ENCODE measurements at places on chromosomes 16 and 17.

GRCh38 chr16:24069036-24069590 is 187.0 kb upstream of the CACNG3 start:
- DNase-seq: no peak

GRCh38 chr16:83898463-83899271 is at the start of gene MLYCD:
TSS of gene MLYCD (plus strand) at chr16:83899115. CDS start at chr16:83899145, 30 bp downstream.
- DNase-seq: peak; percentile 73

GRCh38 chr16:88754912-88755744 is 29.9 kb downstream of the PIEZO1 start:
- DNase-seq: peak; percentile 34

- DNase-seq: peak; percentile 77
Observed at GRCh38 chr16:89217388-89218191, at the start of gene ZNF778. TSS of gene ZNF778 (plus strand) at chr16:89217703. CDS start at chr16:89221128, 3,425 bp downstream.

DNA sequence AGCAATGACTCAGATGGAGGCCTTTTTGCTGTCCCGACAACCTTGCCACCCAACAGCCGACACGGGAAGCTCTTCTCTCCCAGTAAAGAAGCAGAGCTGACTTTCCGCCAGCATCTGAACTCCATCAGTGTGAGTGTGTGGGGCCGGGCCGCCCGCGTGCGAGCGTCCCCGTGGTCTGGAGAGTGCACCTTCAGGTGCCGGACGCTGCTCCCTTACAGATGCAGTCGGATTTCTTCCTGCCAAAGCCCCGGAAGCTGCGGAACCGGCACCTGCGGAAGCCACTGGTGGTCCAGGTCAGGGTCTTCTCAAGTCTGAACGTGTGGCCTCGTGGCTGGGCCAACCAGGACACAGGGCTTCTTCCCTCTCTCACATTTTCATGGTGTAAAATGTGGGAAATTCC is 15.5 kb upstream of the JPT2 start:
- no peak for DNase-seq

DNA sequence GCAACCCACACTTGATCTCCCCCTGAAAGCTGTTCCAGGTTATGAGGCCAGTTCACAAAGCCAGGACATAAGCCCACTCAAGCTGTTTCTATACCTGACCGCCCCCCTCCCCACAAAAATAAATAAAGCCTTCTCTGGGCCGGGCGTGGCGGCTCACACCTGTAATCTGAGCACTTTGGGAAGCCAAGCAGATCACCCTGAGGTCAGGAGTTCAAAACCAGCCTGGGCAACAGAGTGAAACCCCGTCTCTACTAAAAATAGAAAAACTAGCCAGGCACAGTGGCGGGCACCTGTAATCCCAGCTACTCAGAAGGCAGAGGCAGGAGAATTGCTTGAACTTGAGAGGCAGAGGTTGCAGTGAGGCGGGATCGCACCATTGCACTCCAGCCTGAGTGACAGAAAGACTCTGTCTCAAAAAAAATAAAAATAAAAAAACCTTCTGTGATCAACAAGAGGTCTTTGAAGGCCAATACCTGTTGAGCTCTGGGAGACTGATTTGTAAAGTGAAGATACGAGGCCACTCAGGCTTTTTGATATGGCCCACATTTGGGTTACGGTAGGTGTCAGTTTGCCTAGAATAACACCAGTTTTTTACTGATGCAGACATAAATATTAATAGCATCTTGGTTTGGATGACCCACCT is 2.2 kb downstream of the KDM8 start:
- no peak for DNase-seq

DNA sequence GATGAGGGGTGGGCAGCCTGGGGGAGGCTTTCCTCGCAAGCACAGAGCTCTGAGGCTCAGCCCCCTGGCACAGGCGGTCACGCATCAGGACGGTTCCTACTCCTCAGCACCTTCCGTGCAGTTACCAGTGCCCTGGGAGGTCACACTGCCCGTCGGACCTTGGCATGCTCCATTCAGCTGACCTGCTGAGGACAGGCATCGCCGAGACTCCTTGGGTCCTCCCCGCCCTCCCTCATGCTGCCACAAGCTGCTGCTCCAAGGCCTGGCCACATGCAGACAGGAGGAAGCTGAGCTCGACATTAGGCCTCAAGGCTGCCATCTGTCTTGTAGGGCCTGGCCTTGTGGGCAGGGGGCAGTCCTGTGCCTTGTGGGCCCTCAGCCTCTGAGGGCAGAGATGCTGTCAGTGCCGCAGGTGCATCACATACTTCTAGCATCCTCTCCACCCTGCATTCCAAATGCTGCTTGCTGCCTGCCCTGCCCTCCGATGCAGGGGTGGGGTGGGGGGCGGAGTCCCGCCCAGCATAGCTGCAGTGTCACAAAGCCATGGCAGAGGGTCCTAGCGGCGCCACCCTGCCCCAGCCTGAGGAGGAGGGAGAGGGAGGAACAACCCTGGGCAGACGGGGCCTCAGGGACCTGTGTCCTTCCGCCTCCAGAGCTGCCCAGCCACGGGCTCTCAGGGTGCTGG is 9.3 kb downstream of the C16orf90 start:
- DNase-seq: no peak

DNA sequence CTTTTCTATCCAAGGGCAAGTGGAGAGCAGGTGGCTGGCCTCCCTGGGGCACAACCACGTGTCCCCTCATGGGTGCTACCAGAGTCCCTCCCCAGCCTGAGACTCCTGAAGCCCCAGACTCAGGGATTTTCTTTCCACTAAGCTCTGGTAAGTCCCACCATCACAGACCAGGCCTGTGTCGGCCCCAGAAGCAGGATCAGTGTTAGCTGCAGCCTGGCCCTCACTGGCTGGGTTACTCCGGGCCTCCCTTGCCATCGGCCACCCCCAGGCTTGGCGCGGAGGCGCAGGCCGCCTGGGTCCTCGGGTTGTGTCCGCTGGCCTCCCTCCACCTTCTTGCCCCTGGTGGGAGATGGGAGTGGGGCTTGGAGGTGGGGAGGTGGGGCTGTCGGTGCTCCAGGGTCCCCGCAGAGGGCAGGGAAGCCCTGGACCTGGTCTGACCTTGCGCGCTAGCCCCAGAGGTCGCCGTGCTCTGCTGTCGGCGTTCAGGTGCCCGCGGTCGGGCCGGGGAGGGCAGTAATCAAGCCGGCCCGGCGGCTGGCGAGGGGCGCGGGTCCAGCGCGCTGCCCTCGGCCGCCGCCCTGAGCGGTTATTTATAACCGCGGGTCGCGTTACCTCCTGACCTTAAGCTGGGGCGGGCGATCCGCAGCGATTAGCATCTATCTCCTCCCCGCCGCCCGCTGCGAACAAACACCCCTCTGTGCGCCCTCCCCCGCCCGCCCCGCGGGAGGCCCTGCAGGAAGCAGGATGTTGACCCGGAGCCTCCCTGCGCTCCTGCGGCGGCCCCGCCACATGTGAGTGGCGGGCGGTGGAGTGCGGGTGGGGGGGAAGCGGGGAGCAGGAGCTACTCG is 78.1 kb upstream of the TOB1 start:
- peak; percentile 48 for DNase-seq

GRCh38 chr16:68985268-68985667 is 120.2 kb upstream of the HAS3 start:
- no peak for DNase-seq

GRCh38 chr17:81234940-81235821 is 3.7 kb downstream of the TEPSIN start:
- no peak for DNase-seq

DNA sequence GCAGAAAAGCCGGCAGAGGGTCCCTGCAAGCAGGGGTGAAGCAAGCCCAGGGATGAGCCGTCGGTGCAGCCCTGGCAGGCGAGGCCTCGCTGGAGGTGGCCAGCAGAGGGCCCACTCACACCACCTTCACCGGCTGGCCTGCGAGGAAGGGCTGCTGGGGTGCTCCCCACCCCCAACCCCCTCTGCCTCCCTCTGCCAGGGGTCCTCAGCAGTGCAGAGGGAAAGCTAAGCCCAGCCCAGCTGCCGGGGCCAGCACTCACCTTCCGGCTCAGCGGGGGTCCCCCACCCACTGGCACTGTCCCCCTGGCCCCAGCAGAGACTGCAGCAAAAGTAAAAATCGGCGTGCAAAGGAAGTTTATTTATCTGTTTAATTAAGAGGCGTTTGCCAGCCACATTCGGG is 113.4 kb downstream of the ENGASE start:
- peak; percentile 5 for DNase-seq

DNA sequence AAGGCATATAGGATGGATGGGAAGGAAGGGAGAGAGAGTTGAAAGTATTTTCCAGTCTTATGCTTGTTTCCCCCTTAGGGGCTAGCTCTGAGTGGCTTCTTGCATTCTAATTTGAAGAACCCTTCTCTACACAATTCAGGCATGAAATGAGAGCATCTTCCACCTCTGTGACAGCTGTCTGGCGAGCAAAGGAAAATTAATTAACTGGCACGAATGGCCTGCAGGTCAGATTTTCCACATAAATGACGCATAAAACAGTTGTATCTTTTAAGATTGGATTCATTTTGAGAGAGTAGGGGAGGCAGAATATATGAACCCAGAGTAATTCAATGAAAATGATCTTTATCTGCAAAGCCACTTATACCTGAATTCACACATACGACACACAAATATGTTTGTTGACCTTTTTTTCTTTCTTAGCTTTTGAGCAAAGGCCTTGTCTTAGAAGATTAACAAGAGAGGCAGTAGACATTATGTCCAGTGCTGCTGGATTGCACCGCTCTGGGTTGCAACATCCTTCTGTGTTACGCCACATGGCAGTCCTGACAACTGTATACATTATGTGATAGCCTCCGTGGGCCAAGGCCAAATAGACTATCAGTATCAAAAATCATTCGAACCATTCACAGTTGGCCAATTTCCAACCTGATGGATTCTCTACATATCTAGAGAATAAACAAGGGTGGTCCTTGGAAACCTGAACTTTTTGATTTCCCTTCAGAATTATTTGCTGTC is 173.0 kb upstream of the GOT2 start:
- DNase-seq: no peak

DNA sequence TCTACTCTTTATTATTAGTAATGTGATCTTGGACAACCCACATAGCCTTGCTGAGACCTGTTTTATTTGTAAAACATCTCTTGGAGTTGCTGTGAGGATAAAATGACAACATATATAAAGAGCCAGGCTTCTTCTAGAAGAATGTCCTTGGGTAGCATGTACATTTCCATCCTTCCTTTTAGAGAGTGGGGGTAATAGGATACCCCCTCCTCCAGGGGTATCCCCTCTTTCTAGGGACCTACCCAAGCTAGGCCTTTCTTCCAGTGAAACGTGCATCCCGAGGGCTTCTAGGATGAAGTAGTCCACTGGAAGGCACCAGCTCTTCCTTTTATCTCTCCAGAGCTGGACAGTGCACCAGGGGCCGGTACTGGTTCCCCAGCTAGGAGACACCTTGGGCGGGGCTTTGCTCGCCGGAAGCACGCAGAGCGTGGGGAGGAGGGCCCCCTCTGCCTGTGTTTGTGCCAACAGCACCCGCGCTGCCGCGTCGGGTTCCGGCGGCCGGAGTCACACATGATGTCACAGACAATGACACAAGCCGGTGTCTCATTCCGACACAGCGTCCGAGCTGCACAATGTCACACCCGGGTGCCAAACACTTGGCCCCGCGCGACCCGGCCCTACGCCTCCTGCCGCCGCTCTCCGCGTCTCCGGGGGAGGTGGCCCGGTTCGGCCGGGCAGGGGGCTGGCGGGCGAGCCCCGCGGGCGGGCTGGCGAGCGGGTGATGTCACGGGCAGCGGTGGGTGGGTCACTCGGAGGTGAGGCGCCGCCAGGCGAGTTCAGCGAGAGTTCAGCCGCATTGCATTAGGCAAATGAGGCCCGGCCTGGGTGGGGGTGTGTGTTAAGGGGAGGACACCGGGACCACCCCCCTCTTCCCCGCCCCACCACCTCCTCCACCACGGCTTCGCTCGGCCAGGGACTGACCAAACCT is 23.4 kb downstream of the GJD3 start:
- no peak for DNase-seq

DNA sequence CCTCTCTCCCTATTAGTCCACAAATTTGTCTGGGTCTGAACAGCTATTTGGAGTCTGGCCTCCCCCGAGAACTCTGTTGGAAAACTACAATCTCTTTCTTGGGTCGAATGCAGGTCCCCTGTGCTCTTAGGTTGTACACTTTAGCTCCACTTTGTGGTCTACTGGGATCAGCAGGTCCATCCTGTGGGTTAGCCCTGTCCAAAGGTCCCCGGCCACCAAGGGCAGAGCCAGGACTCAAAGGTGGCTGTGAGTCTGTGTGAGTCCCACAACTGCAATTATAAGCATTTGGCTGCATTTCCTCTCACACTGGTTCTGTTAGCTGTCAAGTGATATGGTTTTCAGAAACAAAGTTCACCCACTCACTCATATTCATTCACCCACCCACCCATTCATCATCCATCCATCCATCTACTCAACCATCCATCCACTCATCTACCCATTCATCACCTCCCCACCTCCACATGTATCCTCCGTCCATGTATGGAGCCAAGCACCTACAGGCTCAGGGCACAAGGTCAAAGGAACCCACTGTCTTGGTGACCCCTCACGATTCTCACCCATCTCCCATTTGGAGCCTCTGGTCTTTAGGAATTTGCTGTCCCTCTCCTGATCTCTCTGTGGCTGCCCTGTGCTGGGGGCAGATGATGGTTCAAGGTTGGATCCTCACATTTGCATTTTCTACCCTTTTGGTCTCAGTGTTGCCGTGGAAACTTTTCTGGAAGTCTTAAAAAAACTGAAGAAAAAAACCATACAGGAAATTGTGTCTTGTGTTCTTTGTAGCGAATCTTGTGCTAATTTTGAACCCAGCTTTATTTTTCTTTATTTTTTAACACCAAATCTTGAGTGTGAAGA is 45.8 kb downstream of the IRF8 start:
- DNase-seq: no peak

GRCh38 chr17:6257336-6257735 is 177.6 kb downstream of the AIPL1 start:
- peak; percentile 74 for DNase-seq

GRCh38 chr17:41785859-41786226 is 668 bp downstream of the JUP start:
- DNase-seq: no peak

DNA sequence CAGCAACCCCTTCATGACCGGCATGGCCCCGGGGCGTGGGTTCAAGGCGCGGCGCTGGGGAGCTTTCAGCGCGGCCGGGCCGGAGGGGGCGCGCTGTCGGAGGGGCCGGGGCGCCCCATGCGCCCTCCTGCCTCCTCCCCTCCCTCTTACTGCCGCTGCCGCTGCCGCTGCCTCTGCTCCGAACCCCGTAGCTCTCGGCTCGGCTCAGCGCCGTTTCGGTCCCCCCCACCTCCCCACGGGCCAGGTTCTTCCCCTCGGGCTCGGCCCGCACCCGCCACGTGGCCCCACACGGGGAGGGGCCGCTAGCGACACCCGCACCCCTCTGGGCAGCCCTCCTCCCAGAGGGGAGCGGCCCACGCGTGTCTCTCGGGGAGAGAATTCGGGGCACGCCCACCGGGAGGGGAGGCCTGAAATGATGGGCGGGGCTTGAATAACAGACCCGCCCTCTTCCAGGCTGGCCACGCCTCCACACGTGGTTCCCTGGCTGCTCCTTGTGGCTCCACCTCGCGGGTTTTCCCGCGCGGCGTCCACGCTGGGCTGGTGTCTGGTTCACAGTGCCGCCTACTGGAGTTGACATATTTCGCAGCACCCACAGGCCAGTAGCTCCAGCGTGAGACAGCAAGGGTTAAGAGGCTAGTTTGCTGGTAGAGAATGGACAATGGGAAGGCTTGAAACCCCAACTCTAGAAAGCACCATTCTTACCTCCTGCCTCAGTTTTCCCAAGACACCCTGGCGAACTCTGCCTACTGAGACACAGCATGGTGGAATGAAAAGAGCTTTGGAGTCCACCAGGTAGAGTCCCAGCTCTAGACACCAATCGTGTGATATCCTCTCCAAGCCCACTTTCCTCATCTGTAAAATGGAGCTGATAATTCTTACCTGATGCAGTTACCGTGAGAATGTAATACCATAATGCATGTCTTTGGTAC is at the start of gene KCNH4:
Gene KCNH4 (minus strand): TSS at position 221 of the 929 bp plus-strand sequence. CDS start 197 bp downstream, at position 24.
- DNase-seq: peak; percentile 43

GRCh38 chr16:27588057-27588456 is 38.1 kb downstream of the KATNIP start:
- no peak for DNase-seq

All from fibroblast of skin of abdomen (primary cell).